Fibroblast of skin of scalp (primary cell): ENCODE measurements at places on chromosomes 12 and 14.
A peak's percentile ranks its signal among the peaks of the same experiment; 100 is the strongest.

GRCh38 chr14:100488057-100488456 lies 99.2 kb downstream of the BEGAIN start:
- no peak for DNase-seq

- peak; percentile 20 for DNase-seq
Measured at GRCh38 chr12:107912421-107913004, 138.0 kb downstream of the ASCL4 start.

DNA sequence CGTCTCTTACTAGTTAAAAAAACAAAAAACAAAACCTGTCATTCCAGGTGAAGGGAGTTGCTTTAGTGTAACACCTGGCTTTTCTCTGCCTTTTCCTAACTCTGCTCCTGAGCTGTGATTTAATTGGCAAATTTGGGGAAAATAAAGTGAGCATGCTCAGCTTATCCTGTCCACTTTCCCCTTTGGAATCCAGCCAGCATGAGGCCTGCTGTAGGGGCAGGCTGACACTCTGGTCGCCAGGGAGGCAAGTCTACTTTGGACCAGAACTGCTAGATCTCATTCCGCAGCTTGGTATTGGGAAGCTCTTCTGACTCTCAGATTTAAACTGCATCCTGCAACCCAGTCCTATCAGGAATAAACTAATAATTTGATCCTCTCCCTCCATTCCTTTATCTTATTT lies 30.1 kb downstream of the CDKN1B start:
- DNase-seq, result no peak

DNA sequence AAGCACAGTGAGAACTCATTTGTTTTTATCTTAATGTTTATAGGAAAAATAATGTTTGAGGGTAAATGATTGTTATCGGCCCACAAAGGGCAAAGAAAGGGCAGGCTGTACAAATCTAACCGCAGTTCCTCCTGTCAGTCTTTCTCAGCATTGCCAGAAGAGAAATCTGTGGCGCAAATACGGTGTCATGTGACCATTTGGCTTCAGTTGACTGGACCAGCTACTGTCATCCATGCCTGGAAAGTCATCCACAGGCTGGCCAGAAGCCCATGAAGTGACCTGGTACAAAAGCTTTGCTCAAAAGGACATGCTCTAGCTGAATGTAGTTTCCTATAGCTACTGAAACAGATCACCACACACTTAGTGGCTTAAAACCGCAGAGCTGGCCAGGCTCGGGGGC lies 43.6 kb downstream of the HCAR2 start:
- DNase-seq, result no peak

GRCh38 chr14:59595071-59595470 lies 18.5 kb upstream of the CCDC175 start:
- no peak for DNase-seq

DNA sequence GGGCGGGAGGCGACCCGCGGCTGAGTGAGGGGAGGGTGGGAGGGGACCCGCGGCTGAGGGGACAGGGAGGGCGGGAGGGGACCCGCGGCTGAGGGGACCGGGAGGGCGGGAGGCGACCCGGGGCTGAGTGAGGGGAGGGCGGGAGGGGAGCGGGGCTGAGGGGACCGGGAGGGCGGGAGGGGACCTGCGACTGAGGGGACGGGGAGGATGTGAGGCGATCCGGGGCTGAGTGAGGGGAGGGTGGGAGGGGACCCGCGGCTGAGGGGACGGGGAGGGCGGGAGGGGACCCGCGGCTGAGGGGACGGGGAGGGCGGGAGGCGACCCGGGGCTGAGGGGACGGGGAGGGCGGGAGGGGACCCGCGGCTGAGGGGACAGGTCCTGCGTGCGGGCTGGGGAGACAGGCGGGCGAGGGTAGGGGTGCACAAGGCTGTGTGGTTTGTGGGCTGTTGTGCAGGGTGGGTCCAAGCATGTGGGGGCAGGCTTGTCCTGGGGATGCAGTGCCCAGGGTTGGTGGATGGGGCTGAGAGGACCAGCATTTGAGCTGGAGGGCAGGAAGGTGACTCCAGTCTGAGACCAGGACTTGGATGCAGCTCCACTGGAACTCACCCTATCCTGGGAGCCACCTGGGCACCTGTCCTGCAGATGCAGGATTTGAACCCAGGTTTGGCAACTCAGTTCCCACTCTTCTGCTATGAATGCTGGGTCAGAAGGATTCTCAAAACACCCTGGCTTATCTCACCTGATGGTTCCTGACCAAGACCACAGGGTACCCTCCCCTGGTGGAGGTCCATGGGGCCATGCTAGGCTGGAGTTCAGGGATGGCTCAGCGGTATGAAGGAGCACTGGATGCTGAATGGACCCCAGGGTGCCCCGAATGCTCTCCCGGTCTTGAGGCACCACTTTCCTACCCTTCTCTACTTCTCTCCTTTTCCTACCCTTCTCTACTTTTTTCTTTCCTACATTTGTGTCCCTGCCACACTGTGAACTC lies 9.4 kb downstream of the PLD4 start:
- DNase-seq, result no peak

DNA sequence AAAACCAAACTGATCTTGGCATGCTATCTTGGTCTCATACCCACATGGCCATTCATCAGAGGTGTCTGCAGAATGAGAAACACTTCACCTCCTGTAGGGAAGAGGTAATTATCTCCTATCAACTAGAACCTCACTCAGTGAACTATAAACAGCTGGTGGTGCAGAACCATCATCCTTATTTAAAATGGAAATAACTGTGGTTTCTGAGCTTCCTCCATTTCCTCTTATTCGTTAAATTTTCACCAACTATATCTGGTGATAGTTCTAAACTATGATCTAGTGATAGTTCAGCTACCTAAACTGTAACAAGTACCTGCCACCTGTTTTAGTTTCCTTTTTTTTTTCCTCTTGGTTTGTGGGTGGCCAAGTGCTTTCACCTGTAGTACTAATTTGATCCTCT lies 218.5 kb downstream of the FUT8 start:
- no peak for DNase-seq

- peak; percentile 12 for DNase-seq
Measured at GRCh38 chr14:97218691-97219430, 421.7 kb downstream of the VRK1 start.

- no peak for DNase-seq
Measured at GRCh38 chr14:60509438-60510253, 700 bp downstream of the SIX6 start.

DNA sequence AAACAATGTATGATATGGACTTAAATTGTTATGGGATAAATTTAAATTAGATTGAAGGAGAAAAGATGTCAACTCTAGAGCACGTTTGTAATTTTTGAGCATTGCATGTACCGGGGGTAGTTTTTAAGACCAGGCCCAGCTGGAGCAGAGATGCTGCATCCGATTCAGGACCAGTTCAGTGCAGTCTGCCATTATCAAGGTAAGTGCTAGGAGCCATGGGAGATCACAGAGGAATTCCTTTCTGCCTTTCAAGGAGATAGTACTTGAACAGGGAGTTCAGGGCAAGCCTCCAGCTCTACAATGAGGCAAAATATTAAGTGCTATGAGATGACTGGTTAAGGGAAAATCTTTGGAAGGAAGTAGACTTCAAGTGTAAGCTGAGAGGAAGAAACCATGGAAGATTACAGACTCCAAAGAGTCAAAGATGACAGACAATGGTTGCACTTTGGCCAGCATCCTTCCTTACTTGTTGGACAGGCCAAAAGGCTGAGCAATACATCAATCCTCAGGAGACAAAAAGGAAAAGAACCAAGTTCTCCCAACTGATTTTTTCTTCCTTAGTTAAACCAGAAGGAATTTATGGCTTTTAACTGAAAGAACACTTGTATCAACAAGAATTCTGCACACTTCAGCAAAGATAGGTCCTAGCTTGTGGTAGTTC lies 113.2 kb upstream of the HIF1A start:
- DNase-seq, result peak; percentile 82

- no peak for DNase-seq
Measured at GRCh38 chr14:76762411-76763095, 1.3 kb downstream of the VASH1 start.

DNA sequence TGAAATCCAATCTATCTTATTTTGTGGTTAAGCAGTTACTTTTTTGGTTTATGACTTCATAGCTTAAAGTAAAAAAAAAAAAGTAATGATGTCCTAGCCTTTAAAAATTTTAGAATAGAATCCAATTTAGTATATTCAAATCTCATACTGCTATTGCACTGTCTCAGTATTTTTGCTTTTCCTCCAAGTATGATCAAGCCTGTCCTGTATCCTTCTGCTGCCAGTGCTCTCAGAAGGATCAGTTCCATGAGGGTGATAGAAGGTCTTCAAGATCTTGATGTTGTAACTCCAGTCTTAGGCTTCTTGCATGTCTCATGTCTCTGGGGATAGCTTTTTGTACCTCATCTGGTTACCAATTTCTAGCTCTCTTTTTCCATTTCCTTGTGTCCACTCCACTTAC lies 324.2 kb upstream of the FAR2 start:
- no peak for DNase-seq

GRCh38 chr14:103753774-103754173 lies 38.2 kb downstream of the ZFYVE21 start:
- no peak for DNase-seq

DNA sequence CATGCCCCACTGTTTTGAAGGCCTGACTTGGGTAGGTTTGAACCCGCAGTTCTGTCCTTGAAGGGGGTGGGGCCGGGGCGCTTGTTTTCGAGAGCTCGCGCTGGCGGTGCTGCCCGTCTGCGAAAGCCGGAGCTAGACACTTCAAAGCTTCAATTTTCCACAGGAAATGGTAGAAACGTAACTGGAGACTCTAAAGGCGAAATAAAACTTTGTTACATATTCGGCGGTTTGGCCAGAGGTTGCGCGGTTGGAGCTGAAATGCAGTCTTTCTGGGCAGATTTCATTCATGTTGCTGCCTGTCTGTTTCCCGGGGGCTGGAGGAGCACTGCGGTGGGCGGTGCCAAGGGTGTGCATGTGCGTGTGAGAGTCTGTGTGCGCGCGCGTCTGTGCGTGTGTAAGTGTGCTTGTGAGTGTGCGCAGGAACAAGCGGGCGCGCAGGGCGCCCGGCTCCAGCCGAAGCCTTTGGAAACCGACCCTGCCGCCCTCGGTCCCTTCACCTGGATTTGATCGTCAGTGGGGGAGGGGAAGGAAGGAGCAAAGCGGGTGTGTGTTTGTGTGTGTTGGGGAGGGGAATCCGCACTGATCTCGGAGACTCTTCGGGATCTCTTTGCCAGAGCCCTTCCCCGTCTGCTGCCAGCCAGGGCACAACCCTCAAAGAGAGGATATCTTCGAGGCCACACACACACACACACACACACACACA lies 227.7 kb upstream of the CRY1 start:
- peak; percentile 33 for DNase-seq

DNA sequence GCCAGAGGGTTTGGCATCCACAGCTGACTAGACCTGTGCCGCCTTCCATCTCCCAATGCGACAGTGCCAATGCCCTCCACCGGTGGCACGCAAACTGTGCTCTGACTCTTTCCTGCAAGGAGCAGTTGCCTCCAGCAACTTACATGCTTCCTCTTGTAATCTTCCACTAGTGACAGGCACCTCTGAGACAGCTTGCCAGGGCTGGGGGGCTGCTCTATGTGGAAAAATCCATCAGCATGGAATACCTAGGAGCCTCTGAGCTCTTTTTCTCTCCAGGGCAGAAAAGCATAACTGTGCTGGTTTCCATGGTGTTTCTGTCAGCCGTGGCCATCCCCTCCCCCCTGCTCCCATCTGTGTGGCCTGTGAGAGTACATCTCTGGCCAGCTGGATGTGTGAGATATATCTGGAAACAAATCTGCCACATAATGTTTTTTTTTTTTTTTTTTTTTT lies 110.6 kb downstream of the MYRFL start:
- no peak for DNase-seq
